ENCODE measurements at places on chromosomes 4 and X.

DNA sequence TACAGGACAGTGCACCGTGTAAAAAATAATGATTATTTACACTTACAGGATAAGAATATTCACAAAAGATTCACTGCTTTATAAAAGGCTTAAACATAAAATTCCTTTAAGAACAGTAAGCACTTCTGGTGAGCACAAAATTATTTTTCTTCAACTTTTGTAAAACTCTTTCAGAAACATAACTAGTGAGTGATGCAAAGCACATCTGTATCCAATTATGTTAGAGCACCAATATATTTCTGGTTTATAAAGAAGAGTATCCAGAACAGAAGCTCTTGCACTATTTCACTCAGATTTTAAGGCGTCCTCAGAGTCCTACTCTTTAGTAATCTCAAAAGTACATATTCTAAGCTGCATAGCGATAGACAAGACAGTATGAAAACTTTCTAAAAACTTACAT, 276.0 kb downstream of the C4orf33 start:
- no peak for DNase-seq

GRCh38 chr4:186932196-186932595, 208.5 kb upstream of the FAT1 start:
- no peak for DNase-seq

- no peak for DNase-seq
These were observed 126.9 kb downstream of the ADAMTS3 start for GRCh38 chr4:72442147-72442546.

DNA sequence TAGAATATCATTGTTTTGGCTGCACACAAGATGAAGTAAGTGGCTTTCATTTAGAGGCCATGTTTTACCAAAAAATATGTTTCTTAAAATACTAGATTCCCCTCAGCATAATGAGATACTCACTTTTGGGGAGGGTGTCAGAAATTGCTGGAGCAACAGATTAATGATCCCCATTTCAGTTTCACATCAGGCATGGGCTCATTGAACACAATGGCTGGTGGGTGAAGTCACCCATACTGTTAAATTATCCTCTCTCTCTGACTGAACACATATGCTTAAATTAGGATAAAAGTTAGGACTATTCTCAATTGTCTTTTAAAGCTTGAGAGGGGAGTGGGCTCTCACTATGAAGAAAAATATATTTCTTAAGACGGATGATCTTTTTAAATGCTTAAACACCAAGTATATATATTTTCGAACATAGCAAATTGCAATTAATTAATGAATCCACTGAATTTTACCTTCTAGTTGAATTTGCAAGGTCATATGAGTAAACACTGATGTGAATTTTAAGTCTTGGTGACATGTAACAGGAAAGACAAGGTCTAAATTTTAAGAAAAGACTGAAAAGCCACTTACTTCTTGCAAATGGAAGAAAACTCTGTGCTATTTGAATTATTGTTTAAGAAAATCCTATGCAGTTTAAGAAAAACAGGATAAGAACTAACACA, 2.5 kb downstream of the GPM6A start:
- DNase-seq = no peak

- no peak for DNase-seq
These were observed 21.7 kb upstream of the MND1 start for GRCh38 chr4:153322791-153323190.

GRCh38 chr4:6257247-6258025, 12.2 kb upstream of the WFS1 start:
- no peak for DNase-seq

GRCh38 chrX:132657876-132658275, 169.0 kb upstream of the MBNL3 start:
- no peak for DNase-seq

DNA sequence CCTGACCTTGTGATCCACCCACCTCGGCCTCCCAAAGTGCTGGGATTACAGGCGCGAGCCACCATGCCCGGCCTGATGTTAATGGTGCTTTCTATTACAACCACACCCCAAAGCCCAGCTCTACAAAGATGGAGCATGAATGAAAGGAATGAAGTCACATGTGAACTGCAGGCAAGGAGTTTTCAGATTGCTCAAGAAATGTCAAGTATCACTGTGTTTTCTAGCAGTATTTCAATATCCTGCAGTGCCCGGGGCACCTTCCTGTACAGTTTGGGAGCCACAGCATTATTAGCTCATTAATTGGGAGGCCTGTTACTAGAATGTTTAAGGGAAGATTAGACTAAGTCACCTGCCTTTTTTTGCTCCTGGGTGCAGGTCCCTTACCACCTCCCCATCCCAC, 40.1 kb downstream of the PRIMPOL start:
- DNase-seq = no peak

- DNase-seq = no peak
These were observed 600 bp downstream of the RADX start for GRCh38 chrX:106612393-106612763.

DNA sequence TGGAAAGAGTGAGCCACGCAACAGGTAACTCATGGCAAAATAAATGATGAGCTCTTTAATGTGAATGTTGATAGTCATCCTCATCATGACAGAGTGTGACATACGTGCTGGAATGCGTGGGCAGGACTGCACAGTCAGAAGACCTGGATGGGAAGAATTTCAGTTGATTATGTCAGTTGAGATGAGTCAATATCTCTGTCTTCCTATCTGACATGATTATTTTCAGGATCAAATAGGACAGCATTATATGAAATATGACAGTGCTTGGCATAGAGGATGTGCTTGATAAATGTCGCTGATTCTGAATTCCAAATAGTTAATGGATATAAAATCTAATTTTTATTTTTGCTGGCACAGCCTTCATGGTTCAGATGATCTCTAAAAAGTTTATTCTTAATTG, 95.1 kb downstream of the IL15 start:
- DNase-seq = no peak

DNA sequence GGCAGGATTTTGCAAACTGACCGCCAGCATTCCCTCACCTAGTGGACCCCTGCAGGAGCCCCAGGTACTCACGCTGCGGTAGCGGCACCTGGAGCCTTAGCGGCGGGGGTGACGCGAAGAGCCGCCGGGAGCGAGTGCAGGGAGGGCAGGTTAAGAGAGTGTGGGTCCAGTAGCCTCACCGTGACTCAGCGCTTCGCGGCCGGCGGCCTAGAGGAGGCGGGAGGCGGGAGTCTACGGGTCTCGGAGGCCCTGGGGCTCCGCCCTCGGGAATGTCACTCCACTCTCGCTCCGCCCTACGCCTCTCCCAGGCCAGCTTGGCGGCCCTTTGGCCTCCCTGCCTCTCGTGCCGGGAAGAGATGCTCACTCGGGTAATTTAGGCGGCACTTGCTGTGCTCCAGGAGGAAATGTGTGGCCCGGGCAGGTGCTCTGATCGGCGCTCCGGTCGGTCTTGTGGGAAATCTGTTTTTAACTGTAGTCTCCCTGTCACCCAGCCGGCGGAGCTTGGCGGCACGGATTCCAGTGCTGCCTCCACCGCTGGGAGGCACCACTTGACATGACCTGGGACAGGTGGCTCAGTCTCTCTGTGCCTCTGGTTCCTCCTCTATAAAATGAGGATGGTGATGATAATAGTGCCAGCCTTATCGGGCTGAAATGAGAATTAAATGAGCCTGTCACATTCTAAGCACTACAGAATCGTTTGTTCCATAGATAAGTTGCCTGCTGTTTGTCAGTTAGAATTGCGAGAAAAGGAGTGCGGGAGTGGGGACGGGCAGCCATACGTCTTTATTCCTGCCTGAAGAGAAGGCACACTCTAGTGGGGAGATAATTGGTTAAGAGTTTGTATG, at the start of gene PIR:
Gene PIR (minus strand): TSS at position 216 of the 845 bp plus-strand sequence. CDS start 2,076 bp downstream, outside the sequence.
- DNase-seq = peak; percentile 15

DNA sequence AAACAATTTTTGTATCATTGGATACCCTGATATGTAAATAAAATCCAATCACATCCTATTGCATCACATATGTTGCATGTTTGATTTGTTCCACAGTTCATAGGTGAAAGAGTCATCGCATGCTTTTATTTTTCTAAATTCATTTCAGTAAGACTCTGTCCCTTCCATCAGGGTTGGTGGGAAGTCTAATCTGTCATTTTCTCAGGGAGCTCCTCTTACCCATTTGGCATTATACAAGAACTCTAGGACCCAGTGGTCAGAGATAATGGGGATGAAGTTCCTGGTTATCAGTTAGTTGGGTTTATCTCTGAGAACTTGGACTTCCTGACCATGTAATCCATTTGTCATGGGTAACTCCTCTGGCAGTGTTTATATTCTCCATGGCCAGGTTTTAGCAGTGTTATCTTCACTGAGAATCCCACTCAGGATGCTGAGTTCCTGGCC, 227.1 kb upstream of the JADE1 start:
- no peak for DNase-seq

GRCh38 chr4:80016506-80016905, 56.5 kb downstream of the ANTXR2 start:
- DNase-seq = no peak

DNA sequence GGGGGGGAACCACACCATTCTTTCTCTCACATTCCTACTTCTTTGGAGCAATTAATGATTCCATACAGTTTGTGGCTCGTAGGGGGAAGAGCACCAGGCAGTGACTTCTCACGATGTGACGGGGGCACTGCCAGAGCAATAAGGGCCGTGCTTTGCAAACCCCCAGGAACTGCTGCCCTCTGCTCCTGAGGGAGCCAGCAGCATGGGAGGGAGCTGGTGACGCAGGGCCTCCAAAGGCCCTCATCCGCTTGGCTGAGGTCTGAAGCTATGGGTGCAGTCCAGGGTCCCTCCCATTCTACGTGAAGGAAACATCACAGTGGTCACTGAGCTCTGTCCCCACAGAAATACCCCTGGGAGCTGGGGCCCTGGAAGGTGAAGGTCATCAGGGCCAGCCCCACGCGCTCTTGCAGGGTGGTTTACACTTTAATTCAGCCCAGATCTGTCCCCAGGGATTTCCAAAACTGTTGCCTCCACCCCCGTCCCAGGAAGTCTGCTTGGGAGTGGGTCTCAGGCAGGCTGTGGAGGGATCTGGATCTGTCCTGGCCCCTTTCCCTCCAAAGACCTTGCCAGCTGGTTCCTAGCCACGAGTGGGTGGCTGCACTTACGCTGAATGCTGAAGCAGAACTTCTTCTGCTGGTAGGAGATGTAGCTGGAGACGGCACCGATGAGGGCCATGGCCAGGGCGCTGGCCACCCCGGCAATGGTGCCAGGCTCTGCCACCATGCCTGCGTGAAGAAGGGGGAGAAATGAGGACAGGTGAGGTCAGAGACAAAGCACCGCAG, 82.6 kb downstream of the MTMR1 start:
- DNase-seq = no peak

- no peak for DNase-seq
These were observed 22.3 kb upstream of the DCUN1D4 start for GRCh38 chr4:51820443-51821234.

GRCh38 chr4:38309471-38309870, 349.3 kb downstream of the PTTG2 start:
- no peak for DNase-seq

DNA sequence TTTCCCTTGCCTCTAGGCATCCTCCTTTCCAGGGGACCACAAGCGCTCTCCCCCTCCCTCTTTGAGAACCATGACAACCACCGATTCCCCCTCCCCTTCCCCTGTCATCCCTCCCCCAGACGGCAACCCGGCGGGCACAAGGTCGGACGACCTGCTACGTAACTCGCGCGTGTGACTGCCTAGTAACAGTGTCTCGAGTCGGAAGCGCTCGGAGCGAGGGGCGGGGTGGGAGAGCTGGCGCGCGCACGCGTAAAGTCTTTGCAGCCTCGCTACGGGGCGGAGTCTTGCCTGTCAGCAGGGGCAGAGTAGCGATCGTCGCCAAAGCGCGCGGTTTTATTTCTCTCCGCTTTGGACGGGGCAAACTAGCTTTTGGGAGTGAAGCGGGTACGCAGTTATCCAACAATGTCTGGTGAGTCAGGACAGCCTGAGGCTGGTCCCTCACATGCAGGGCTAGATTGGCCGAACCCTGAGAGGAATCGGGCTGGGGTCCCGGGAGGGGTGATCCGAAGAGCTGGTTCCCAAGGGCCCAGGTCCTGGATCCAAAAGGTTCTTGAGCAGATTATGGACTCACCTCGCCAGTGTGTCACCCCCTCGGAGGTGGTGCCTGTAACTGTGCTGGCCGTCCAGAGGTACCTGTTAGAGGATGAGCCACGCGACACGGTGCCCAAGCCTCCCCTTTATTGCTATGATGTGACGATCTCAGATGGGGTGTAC, at the start of gene RADX:
Gene RADX (plus strand): TSS at position 300 of the 714 bp plus-strand sequence. CDS start 103 bp downstream, at position 403.
- peak; percentile 87 for DNase-seq

- peak; percentile 56 for DNase-seq
These were observed 57.2 kb upstream of the FAM9C start for GRCh38 chrX:13101441-13102139.

GRCh38 chrX:50107470-50107869, 93.3 kb downstream of the AKAP4 start:
- no peak for DNase-seq
